Stimulated activated CD8-positive, alpha-beta memory T cell treated with anti-CD3 and anti-CD28 coated beads, Interleukin-4, amount 100 ng/mL, for 48 hours (primary cell): ENCODE measurements at places on chromosomes 5 and 9.
A peak's percentile ranks its signal among the peaks of the same experiment; 100 is the strongest.

GRCh38 chr5:169651526-169651925 lies 14.5 kb downstream of the DOCK2 start:
- no peak for DNase-seq

GRCh38 chr5:151146061-151146460 lies 11.5 kb downstream of the ANXA6 start:
- no peak for DNase-seq

- no peak for DNase-seq
Observed at GRCh38 chr9:77194423-77194822, 17.1 kb downstream of the VPS13A start.

DNA sequence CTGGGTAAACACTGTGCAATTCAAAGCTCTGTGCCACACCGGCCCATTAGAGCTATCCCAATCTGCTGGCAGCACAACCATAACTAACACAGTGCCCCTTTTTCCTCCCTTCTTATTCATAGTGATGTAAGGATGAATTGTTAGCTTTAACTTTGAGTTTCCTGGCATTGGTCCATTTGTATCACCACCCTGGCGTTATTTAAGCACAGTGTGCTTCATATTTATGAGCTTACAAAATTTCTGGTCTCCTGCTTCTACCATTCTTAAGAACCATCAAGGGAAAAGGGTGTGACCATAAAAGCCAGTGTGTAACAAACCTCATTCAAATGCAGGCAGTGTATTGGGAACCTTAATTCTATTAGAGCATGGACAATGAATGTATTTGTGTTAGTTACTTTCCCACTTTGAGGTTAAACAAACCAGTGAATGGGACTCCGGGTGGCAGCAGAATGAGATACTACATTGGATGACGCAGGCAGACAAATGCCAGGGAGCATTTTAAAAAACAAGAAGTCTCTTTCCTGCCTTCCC lies 222.6 kb downstream of the TMEM161B start:
- no peak for DNase-seq

DNA sequence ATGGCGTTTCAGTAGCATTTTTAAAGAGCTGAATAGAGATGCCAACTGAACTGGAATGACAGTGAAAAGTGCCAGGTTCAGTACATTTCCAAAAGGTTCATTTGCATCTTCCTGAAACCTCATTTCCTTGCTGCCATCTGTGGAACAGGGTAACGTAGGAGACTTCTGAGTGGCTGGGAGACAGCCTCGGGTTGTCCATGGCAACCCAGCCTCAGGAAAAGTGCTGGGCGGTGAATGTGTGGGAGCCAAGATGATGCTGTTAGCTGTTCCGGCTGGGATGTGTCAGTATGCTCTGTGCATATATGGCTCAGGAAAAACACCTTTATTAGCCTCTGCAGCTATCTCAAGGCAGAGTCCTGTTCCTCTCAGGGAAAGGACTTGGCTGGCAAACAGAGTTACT lies 87.5 kb downstream of the KLHL3 start:
- no peak for DNase-seq

- DNase-seq: peak; percentile 49
Observed at GRCh38 chr9:7976167-7976755, 176.7 kb upstream of the DMAC1 start.

DNA sequence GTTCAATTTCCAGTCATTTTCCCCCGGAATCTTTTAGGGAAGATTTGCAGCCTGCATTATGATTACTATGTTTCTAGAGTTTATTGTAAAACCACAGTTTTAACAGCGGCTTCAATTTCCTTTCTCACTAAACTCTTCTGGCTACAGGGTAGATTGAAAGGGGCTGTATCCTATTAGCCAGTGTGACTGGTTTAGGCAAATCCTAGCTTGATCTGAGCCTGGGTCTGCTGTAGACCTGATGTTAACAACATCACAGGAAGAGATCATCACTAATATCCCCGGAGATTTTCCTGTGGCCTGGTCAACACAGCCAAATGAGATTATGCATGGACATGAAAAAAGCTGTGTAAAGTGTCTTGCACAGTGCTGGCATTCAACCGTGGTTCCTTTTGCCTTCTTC lies 33.4 kb downstream of the STOM start:
- DNase-seq: no peak

DNA sequence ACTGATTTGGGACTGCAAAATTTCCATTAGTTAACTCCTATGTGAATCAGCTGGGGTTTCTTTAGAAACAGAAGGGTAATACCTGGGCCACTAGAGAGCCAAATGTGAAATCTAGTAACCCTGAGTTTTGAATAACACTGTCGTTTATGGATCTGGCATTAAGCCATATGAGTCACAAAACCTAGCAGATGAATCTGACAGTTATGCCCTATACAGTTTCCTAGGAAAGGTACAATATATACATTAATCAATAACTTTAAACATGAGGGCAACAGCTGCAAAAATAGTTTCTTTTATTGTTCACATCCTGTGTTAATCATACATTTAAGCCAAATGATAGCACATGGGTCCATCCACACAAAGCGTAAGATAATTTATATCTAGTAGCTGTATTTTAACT lies 56.9 kb downstream of the PAM start:
- DNase-seq: no peak

- no peak for DNase-seq
Observed at GRCh38 chr9:22425551-22425950, 21.1 kb upstream of the DMRTA1 start.

- peak; percentile 32 for DNase-seq
Observed at GRCh38 chr9:127525401-127526188, 74.3 kb downstream of the LRSAM1 start.

DNA sequence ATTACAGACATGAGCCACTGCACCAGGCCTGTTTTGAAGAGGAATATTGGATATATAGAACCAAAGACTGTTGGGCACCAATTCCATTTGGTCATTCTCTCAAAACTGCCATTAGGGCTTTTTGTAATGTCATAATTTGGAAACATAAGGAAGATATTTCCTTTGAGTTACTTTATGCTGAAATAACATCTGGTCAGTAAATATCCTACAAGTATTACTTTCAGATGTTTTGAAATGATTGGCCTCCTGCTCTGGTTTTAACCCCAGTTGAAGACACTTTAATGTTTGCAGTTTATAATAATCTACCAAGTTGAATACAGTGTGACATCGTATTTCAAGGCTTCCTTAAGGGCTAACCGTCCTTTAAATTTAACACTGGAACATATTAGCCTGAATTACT lies 33.6 kb downstream of the LRRTM2 start:
- no peak for DNase-seq

GRCh38 chr9:12956805-12957204 lies 182.0 kb downstream of the LURAP1L start:
- no peak for DNase-seq

DNA sequence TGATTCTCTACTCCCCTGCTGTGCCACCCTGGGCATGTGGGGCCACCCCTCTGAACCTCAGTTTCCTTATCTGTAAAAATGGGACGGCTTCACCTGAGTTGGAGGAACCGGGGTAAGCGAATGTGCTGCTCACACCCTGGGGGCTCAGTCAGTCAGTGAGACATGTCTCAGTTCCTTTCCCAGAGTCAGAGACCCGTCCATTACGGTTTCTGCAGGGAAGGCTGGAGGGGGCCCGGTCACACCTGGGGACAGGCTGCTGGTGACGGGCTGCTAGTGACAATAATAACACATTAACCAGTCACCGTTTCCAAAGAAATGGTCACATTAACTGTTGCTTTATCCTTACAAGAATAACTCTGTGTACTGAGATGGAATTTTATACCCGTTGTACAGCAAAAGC lies 282.4 kb downstream of the NSG2 start:
- DNase-seq: no peak
